ENCODE measurements at places on chromosomes 12 and 14.

DNA sequence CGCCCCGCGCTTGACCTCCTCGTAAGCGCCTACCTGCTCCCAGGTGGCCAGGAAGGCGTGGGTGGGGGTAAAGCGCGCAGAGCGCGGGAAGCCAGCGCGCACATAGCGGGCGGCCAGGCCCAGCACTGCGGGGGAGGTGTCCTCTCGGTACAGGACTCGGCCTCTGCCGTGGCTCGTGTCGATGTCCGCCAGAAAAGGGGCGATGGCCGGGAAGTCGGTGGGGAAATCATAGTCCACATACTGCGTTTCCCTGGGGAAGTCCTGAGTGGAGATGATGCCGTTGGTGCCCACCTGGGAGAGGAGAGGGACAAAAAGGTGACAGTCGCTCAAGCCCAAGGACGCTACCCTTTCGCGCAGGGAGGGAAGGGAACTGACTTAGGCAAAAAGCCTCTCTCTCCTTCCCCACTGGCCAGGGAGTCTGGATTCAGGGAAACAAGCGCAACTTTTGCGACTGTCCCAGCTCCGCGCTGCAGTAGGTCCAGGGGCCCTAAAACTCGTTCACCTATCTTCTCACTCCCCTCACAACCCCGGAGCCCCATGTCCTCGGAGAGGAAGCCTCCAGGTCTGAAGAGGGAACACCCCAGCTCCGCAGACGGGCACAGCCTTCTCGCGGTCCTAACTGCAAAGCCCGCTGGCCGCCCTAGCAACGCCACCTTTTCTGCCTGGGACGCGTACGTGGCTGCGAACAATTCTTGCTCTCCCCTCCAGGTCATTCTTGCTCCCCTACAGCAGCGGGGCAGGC lies 815 bp downstream of the NID2 start:
- peak; percentile 75 for DNase-seq

DNA sequence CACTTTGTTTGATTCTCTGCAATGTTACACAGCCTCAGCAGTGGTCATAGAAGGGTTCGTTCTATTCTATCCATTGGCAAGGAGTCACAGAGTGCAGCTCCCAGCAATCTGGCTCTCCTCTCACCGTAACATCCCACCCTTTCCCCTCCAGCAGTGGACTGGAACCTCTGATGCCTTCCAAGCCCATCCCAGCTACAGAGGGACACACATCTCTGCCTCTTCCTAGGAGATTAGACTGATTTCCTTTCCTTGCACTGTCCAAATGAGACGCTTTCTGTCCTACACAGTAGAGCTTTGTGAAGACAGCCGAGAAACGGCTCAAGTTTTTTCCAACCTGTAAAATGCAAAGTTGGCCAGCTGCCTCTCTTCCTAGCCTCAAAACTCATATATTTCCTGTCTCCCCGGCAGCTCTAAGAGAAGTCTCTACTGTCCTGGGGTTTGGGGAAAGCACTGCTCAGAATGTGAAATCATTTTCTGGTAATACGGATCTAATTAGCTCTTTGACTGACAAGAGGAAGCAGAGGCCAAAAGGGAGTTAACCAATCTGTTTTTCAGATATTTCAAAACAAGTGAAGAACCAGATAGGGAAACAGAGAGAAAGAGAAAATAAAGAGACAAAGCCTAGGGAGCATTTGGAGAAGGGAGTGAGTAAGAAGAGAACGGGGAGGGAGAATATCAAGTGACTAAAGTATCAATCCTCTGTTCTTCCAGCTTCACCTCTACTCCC lies 516 bp downstream of the NINJ2 start:
- DNase-seq, result no peak

- no peak for DNase-seq
Measured at GRCh38 chr12:79964100-79964627, 29.3 kb upstream of the PPP1R12A start.

DNA sequence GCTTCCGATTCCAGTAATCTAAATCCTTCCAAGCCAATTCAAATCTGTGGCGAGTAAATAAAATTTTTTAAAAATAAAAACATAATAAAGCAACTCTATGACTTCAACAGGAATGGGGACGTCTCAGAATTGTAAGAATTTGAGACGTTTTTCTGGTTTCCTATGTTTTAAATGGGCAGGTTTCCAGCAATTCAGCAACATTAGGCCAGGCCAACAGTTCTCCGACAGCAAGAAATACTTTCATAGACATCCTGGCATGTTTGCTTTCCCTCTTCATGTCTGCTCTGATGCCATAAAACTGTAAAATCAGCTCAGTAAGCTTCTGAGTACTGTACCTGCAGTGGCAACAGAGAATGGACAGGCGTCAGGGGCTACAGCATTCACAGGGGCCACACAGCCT lies 35.8 kb upstream of the DICER1 start:
- DNase-seq, result no peak

GRCh38 chr14:76786601-76787000 lies 25.3 kb downstream of the VASH1 start:
- no peak for DNase-seq

- DNase-seq, result no peak
Measured at GRCh38 chr12:95731519-95731958, 59.0 kb downstream of the NTN4 start.

- no peak for DNase-seq
Measured at GRCh38 chr12:93381161-93381975, 3.6 kb downstream of the NUDT4 start.

DNA sequence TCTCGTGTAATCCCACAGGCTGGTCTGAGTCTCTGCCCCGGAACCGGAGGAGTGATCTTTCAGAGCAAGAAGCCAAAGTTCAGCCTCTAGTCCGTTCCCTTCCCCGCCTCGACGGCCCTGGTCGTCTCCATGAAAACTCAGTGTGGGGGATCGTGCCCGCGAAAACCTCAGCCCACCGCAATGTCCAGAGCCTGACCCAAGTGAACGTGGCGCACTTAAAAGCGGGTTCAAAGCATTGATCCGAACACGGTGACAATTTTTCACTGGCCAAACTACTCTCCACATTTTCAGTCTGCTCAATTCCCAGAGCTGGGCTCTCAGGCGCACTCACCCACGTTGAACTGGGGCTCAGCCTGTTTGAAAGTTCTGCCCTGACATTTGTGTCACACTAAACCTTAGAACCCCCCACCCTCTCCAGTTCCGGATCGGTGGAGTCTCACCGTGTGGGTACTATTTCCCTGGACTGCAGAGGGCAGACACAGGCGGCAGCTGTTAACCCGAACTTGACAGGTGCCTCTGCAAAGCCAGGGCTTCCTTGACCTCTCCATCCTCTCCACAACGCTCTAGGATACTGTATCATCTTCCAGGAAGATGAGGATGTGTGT lies 886 bp upstream of the PRICKLE1 start:
- DNase-seq, result peak; percentile 44

GRCh38 chr12:10584415-10584814 lies 29.0 kb downstream of the MAGOHB start:
- no peak for DNase-seq
